ENCODE measurements at places on chromosomes 11 and 22. TPM values are rescaled to one million over a fixed set of nuclear protein-coding genes. Genes with fewer than 3 reads are reported as not detected.

Gene EML3
- 37.5 TPM for total RNA-seq

Gene GLB1L2
- total RNA-seq = 31.3 TPM

Gene CATSPER1
- not detected for total RNA-seq

Gene TTC36
- 0.66 TPM for total RNA-seq

Gene PGR
- total RNA-seq = 0.69 TPM

Gene GAB4
- total RNA-seq = not detected

DNA sequence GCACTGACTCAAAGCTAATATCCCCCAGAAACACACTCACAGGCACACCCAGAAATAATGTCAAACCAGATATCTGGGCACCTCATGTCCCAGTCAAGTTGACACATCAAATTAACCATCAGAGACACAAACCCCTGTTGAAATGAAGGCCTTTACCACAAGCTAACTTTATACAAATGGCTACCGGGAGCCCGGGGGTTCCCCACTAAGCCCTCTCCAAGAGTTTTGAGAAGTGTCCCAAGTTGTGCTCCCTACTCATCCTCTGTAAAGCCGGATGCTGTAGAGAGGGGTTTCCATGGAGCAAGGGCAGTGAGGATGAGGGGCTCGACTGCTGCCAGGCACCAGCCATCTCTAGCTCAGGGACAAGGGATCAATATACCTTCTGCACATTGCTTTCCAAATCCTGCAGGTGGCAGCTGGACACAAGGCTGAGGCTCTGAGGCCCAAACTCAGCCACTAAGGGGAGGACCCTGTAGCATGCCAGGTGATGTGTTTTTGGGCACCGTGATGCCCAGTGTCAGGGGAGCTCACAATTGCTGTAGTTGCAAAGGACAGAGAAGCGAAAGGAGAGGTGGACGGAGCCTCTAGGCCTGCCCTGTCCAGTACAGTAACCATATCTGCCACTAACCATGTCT lies 145.7 kb downstream of the TTC17 start:
- DNase-seq = no peak

DNA sequence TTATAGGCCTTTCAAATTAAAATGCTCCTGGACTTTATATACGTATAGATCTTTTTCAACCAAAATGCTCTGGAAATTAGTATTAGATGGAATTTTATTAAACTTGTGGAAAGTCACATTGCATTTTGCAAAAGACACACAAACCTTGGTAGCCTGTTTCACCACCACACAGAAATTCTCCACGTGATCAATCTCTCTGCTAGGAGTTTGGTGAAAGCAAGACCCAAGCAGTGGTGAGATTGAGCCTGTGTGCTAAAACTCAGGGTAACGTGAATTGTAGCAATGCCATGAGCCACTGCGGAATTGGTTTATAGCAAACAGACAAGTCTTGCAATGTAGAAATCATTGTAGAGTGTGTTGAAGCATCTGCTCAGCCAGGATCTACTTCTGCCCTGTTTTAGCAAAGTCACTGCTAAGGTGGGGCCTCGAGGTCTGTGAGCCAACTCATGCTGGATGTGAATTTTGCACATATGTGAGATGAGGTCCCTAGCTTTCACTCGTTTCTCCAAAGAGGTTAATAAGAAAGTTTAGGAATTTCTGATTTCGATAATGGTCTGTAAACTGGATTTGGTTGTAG lies 184.8 kb downstream of the DBX1 start:
- DNase-seq = no peak

DNA sequence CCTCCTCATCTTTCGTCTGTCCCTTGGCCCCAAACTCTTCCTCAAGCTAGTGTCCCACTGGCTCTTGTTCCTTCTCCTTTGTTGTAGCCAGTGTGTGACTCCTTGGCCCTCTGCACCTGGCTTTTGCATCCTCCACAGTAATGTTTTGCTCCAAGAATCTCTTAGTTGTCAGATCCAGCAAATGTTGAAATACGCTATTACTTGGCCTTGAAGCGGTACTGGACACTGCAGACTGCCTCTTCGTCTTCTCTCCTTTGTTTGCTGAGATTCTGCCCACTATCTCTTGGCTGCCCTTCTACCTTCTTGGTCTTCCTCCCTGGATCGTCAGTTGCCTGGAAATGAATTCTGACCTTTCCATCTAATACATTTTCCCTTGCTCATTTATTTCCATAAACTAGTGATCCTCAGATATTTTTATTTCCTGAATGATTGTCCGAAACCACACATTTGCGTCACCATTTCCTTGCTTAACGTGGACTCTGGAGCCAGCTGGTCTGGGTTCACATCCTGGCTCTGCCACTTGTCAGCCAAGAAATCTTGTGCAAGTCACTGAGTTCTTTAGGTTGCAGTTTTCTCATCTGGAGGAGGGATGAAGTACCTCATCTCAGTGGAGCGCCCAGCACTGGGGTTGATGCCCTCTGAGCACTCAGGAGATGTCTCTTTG lies 113.6 kb downstream of the LDLRAD3 start:
- DNase-seq = no peak

DNA sequence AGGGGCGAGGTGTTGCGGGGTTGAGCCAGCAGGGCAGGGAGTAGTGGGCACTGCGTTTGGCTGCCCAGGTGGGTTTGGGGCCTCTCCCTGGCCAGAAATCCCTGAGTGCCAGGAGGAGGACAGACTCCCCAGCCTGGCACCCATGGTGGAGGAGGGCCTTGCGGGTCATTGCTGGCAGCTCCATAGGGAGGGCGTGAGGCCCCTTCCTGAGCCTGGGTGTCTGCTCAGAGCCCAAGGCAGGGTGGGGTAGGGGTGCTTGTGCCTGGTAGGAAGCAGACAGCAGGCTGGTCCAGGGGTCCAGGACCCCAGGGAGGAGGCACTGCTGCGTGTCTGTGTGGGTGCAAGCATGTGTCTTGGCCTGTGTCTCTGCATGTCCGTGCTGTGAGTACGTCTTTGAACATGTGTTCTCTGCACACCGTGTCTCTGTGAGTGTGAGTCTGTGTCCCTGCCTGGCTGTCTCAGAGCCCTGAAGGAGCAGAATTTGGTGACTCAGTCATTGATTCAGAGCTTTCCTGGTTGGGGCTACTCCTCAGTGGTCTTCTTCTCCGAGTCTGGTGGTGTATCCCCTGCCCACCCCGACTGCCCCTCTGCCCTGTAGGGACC lies 3.9 kb downstream of the TSPAN4 start:
- no peak for DNase-seq

DNA sequence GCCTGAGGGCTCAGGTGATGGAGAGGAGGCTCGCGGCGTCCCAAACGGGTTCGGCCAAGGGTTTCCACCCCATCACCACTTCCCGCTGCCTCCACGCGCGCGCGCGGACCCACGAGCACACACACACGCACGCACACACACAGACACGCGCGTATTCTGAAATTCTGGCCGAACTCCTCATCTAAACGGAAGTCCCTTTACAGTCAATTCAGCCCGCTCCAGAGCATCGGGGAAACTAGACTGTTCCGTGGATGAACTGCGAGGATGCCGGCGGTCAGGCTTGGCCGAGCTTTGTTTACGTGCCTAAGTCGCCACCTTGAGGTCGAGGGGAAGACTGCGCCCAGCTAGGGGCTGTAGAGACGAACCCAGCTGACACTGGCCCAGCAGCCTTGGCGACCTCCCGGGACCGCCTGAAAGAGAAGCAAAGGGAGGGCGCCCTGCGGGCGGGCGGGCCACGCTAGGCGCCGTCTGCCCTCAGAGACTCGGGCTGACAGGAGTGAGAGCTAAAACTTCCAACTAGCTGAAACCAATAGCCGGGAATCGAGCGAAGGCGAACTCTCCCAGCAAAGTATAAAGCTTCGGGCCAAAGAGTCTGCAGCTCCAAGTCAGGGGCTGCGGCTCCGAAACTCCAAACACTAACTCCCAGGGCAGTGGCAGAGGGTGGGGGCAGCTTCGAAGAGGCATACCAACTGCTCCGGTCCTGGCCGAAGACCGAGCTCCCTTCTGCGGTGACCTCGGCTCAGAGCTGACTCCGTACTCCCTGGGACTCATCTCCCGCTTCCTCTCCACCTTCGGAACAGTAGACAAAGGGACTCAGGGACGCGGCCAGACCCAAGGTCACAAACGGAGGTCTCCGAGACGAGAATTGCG lies 124.7 kb upstream of the C11orf58 start:
- peak; percentile 83 for DNase-seq

DNA sequence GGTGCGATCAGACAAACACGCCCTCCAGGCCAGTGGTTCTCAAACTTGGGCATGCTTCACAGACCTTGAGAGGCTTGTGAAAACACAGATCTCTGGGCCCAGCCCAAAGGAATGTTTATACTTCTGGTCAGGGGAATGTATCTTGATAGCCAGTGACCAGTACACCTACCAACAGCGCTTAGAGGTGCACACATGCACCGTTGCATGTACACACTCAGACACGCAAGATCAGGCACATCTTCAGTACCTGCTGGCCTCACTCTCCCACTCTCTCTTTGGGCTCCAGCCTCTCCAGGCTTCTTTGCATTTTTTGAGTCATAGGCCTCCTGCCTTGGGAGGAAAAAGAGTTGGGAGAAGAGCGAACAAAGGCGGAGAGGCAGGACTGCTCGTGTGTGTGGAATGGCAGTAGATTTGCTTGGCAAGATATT lies 11.7 kb upstream of the FXYD6 start:
- DNase-seq = no peak

DNA sequence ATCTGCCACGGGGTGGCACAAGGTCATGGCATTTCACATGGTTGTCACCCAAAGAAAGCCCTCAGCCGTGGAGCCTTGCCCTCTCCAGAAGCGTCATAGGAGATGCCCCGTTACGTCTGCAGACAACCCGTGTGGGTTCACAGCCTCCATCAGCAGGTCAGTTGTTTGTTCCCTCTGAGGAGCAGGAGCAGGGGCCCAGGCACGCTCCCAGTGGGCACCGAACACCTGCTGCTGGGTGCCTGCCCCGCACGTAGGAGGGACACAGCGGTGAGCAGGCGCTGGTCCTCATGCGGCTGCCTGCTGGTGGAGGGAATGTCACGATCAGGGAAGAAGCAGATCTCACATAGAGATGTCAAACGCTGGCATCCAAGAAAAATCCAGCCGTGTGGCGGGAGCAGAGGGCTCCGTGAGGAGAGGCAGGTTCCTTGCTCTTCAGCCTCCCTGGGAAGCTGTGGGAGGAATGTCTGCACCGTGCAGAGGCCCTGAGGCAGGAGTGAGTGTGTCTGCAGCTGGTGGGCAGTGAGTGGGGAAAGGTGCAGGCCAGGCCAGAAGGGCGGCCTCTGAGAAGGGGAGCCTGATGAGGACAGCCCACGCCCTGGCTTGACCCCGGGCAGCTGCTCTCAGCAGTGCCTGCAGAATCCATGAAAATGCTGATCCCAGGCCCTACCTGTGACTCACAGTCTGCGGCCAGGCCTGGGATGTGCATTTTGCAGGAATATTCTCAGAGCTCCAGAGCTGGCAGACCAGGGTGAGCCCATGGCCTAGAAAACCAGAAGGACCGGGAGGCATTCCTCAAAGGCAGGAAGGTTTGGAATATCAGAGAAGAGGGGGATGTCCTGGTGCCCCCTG lies 36.4 kb upstream of the TH start:
- peak; percentile 17 for DNase-seq
